ENCODE measurements at places on chromosomes 7 and 10.

DNA sequence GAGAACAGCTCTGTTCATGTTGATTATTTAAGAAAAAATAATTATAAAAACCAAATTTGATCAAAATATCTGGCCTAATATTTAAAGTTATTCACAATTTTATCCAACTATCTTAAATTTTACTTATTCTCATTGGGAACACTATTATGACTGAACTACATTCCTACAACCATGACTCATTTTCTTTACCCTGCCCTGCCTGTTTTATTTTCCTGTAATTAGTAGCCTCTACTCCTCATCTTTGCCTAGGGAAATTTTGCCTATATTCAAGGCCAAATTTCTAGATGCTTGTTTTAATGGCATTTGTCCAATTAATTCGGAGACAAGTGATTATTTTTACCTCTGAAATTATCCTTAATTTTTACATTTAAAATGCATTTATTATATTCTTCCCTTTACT, 289.7 kb upstream of the TMEM229A start:
- DNase-seq, result peak; percentile 38

DNA sequence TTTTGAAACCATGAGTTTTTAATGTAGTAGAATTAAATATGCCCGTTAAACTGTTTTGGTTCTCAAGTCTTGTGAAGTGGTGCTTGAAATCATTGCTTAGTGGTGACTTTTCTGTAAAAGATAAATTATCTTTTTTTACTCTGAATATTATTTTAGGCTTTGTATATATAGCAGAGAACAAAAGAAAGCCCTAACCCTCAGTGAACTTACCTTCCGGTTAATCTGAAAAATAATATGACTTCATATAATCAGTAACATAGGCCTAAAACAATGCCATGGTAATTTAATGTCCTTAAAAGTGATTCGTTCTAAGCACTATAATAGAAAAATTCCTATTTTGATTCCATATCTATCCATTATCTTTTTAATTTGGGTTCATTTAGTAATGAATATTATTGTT, 21.8 kb downstream of the AKAP9 start:
- DNase-seq, result no peak

DNA sequence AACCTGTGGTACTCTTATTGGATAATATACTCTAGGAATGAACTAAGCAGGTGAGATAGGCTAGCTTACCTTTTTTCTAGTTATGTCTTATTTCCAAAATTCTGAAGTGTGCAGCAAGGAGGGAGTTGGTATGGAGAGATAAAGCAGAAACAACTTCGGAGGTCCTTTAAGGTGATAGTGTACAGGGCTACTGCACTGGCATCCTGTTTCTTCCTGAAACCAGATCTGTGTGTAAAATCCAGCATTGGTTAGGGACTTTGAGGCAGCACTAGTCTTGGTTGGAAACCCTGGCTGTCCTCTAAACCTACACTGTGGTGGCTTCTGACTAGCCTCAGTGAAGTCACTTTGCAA, 66.9 kb upstream of the STRIP2 start:
- no peak for DNase-seq

- DNase-seq, result no peak
These were observed 336.7 kb upstream of the SHH start for GRCh38 chr7:156148995-156149394.

DNA sequence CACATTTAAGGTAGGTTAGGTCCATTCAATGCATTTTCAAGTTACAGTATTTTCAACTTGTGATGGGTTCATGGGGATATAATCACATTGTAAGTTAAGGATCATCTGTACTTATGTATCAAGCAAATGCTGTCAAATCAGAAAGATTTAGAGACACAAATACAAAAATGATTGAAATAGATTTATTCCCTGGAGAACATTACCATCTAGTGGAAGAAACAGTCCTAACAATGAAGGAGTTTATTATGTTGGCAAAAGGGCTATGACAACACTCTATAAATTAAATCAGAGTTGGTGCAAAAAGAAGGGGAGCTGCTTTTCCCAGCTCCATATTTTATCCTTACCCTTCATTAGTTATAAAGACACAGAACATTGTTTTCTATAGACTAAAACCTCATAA, 69.0 kb downstream of the PRSS58 start:
- DNase-seq, result no peak

Data from EL (cell line).